ENCODE measurements at places on chromosomes 1 and 21.

DNA sequence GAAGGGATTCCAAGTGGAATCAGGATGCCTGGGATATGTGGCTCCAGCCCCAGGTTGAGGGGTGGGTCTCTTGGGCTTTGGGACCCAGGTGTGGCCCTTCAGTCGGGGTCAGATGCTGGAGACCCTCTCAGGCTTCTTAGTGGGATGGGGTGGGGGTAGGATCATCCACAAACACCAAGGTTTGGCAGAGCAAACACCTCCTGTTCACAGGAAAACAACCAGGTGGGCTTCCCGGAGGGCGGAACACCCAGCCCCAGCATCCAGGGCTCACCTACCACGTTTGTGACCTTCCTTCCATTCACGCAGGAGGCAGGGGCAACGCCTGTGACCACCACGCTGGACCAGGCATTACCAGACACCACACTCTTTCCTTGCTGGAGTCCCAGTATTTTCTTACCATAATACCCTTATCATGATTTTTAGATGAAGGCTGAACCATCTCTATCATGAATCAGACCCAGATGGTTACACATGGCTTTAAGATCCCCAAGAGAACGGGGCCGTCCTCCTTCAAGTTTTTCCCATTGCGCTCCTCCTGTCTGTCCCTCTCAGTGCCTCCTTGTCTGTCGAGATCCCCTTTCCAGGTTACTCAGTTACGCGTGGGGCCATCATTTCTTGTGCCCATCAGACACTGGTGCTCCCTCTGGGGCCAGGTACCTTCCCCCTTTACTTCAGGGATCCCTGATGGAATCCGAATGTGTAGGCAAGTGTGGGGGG, 428.2 kb downstream of the NPHP4 start:
- DNase-seq = no peak

- DNase-seq = no peak
These were observed 25.7 kb upstream of the KCNK1 start for GRCh38 chr1:233587958-233588799.

DNA sequence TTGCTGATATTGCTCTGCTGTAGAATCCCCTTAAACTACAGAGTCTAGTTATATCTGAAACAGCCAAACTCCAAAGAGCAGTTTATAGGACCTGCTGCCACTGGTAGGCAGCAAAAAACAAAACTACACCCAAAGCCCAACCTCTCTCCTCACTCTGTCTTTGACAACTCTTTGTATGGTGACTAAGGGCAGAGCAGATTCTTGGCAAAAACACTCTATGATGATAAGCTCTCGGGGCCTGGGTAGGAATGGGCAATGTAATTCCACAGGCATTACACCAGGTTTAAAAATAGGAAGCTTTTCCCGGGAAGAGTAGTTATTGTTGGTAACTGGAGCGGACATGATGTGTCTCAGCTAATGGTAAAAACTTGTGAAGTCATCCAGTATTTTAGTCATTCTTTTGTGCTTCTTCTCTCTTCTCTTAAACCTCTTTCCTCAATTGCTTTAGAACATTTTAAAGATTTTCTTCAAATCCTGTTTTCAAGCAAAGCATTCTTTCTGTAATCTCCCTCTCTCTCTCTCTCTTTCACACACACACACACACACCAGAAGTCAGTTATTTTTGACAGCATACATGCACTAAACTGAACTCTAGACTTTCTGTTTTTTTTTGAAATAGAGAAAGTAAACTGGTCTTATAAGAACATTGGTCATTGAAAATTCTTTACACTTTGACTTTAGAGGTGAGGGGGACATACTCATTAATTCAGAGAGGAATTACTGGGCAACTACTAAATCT, 193.5 kb downstream of the PAPPA2 start:
- no peak for DNase-seq

GRCh38 chr1:1989102-1989542, 14.5 kb downstream of the CFAP74 start:
- no peak for DNase-seq

DNA sequence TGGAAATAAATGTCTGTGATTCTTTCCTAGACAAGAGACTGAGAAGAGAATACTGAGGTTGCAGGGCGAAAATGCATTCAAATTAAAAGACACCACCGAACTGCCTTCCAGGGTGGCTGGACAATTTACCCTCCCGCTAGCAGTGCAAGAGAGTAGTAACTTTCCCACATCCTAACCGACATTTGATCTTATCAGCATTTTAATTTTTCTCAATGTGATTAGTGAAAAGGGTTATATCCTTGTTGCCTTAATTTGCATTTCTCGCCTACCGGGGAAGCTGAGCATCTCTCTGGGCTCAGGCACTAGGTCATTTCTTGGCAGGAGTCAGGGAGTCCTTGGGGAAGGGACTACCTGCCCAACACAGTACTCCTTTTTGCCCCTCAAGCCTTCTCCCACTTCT, 2.8 kb downstream of the TNFRSF8 start:
- no peak for DNase-seq

DNA sequence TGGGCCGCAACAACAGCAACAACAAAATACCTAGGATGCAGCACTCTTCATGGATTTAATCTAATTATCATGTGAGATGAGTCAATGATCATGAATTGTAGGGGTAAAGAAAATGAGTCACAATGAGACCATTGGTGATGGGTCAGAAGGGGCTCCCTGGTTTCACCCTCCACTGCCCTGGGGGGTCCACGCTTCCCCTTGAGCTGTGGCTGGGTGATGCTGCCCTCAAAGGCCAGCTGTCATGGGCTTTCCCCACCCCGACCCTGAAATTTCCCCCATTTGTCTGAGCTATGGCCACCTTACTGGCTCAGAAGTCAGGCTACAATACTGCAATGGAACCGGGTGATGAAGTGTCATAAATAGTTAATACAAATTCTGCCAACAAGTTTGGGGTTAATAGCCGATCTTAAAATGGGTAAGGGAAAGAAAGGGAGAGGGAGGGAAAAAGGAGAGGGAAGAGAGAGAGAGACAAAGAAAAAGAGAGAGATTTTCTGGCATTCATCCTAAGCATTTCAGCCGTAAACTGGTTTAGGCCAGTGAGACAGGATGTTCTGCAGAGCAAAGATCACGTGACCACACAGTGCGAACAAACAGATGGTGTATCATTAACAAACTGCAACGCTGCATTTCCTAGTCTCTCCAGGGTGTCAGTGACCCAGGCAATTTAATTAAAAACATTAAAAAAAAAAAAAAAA, 143.4 kb upstream of the ERRFI1 start:
- DNase-seq = no peak

- no peak for DNase-seq
These were observed 112.3 kb upstream of the GADD45A start for GRCh38 chr1:67572594-67573221.

DNA sequence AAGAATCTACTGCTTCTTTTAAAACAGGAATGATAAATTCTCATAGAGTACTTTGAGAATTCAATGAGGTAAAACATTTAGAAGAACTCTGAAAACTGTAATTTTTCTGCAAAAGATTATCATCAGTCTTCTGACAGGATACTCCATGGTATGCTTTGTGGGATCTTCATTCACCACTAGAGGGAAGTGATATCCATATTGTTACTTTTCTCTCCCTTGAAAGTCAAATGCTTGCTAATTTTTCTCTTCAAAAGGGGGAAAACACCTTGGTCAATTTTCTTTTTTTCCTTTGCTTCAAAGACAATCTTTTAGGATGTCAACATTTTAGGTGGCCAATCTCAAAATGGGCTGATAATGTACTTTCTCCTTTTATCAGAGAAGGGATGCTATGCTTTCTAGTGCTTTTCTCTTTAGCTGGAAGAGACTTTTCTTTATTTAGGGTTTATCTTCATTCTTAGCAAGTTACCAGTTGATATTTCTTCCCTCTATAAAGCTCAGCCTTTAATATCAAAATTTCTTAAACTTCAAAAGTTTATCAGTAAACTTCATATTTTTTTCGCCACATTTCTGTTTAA, 95.5 kb downstream of the NEGR1 start:
- DNase-seq = no peak

- DNase-seq = no peak
These were observed 28.2 kb downstream of the LAMC2 start for GRCh38 chr1:183214021-183214970.

DNA sequence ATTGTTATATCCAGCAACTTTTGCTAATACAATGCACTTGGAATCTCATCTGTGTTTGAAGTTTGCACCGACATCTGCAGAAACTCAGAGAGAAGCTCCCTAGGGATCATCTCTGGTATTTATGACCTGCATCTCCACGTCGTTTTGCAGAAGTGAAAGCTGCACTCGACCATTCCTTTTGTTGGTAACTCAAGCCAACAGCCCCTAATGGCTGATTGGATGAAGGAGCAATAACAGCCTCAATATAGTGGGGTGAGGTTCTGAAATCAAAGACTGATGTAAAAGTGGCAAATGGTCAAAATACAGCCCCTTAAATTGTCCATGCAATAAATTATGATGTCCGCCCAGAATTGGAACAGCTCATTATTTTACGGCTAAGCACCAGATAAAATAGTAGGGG, 344.2 kb upstream of the KAZN start:
- DNase-seq = no peak

DNA sequence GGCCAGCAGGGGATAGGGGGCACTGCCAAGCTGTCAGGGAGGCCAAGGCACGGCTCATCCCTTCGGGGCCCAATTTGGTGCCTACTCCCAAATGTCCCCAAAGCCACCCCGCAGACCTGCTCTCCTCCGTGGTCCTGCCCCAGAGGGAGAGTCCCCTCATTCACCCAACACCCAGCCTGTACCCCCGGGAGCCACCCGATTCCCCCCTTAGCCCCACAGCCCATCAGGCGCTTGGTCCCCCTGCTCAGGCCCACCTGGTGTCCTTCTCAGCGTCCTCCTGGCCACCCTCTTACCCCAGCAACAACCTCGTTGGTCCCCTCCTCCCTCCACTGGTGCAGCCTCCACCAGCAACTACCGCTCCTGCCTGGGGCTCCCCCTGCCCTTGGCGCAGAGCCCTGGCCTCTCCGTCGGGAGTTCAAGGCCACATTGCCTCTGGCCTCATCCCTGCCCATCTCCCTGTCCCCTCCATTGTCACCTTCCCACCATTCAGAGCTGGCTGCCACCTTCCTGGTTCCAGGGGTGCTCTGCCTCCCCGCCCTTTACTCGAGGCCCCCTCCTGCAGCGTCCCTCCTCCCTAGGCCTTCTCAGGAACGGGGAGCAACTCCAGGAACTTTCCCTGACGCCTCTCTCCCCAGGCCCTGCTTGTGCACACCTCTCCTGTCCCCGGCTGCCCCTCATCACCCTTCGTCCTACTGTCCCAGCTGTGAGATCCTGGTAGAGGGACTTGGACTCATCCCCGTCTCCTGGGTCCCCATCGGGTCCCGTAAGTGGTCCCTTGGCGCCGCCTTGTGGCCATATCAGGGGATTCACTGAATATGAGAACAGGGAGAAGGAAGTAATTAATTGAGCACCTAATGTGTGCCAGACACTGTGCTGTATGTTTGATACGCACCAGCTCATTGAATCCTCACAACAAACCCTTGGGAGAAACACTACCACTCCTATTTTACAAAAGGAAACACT, 73.9 kb downstream of the RAP1GAP start:
- DNase-seq = peak; percentile 3

Measured in activated naive CD4-positive, alpha-beta T cell (primary cell).